Heart right ventricle (tissue), 16 donors: ENCODE measurements at places on chromosomes 4 and X. TPM values are rescaled to one million over a fixed set of nuclear protein-coding genes. Genes with fewer than 3 reads are reported as not detected.
A peak's percentile ranks its signal among the peaks of the same experiment; 100 is the strongest.

MGAT4D gene
- polyA plus RNA-seq, result not detected

- H3K36me3 ChIP-seq, result no peaks in the 10 kb centered on the region
- H3K4me3 ChIP-seq, result peak within 1 kb of the TSS; percentile 78
- DNase-seq, result peak; percentile 82
- no peaks in the 10 kb centered on the region for H3K27me3 ChIP-seq
- peak within 1 kb of the TSS; percentile 46 for H3K27ac ChIP-seq
Measured at GRCh38 chr4:98658287-98659105, at the start of gene TSPAN5. TSS of gene TSPAN5 (minus strand) at chr4:98658611.

GRCh38 chr4:57854748-57855147, 744.6 kb upstream of the IGFBP7 start:
- no peak for DNase-seq
- no peak overlapping the region for H3K27ac ChIP-seq
- H3K4me1 ChIP-seq, result no peaks in the 10 kb centered on the region
- no peaks in the 10 kb centered on the region for H3K27me3 ChIP-seq

IGSF1 gene
- polyA plus RNA-seq, result 0.51 TPM

DNA sequence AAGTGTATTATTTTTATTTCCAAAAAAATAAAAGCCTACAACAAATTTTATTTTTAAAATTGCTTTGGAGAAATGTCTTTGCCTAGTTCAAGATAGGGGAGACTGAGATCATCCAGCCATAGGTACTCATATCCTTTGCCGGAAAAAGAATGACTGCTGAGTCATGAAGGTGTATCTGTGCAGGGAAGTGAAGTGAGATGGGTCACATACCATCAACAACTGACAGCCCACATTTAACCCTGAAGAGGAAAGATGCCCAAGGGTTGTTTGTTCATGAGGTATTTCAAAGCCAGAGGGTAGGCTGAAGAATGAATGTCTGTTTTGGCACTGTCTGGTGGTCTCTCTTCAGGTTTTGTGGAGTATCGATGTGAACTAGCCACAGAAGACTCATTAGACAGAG, 106.7 kb upstream of the TTC29 start:
- H3K27me3 ChIP-seq, result no peaks in the 10 kb centered on the region
- no peak overlapping the region for H3K27ac ChIP-seq
- H3K36me3 ChIP-seq, result no peaks in the 10 kb centered on the region
- DNase-seq, result no peak
- peaks cover 11% of the 10 kb centered on the region for H3K4me1 ChIP-seq

- no peaks in the 10 kb centered on the region for H3K4me1 ChIP-seq
- H3K27ac ChIP-seq, result no peak overlapping the region
- H3K27me3 ChIP-seq, result no peaks in the 10 kb centered on the region
- H3K4me3 ChIP-seq, result no peak overlapping the region
- no peaks in the 10 kb centered on the region for H3K36me3 ChIP-seq
Measured at GRCh38 chr4:28444886-28445496, 1584.3 kb downstream of the STIM2 start.

TENM3 gene
- 0.20 TPM for polyA plus RNA-seq

SNCA gene
- 2.7 TPM for polyA plus RNA-seq

GAGE12G gene
- polyA plus RNA-seq, result not detected

GRCh38 chr4:162839814-162840213, 326.9 kb downstream of the NAF1 start:
- H3K4me3 ChIP-seq, result no peak overlapping the region
- H3K4me1 ChIP-seq, result no peaks in the 10 kb centered on the region
- H3K27ac ChIP-seq, result no peak overlapping the region
- H3K27me3 ChIP-seq, result no peaks in the 10 kb centered on the region

- no peak overlapping the region for H3K4me3 ChIP-seq
- no peaks in the 10 kb centered on the region for H3K36me3 ChIP-seq
- no peaks in the 10 kb centered on the region for H3K4me1 ChIP-seq
- H3K27me3 ChIP-seq, result no peaks in the 10 kb centered on the region
- H3K27ac ChIP-seq, result no peak overlapping the region
Measured at GRCh38 chrX:125646195-125646594, 326.5 kb downstream of the TEX13C start.

GRCh38 chr4:187814737-187815465, 180.7 kb upstream of the ZFP42 start:
- peak overlapping the region; percentile 2 for H3K4me3 ChIP-seq
- H3K36me3 ChIP-seq, result no peaks in the 10 kb centered on the region
- H3K4me1 ChIP-seq, result no peaks in the 10 kb centered on the region
- no peak overlapping the region for H3K27ac ChIP-seq
- H3K27me3 ChIP-seq, result no peaks in the 10 kb centered on the region

- no peak for DNase-seq
- no peak overlapping the region for H3K4me3 ChIP-seq
- H3K36me3 ChIP-seq, result no peaks in the 10 kb centered on the region
- H3K4me1 ChIP-seq, result no peaks in the 10 kb centered on the region
- no peaks in the 10 kb centered on the region for H3K27me3 ChIP-seq
Measured at GRCh38 chr4:102316585-102316984, 28.7 kb downstream of the SLC39A8 start.

GRCh38 chr4:155403886-155404285, 27.1 kb upstream of the MAP9 start:
- DNase-seq, result no peak
- no peak overlapping the region for H3K4me3 ChIP-seq
- H3K36me3 ChIP-seq, result no peaks in the 10 kb centered on the region
- H3K27ac ChIP-seq, result no peak overlapping the region

SHROOM3 gene
- polyA plus RNA-seq, result 5.3 TPM

GRCh38 chr4:14898989-14899388, 103.3 kb upstream of the CPEB2 start:
- no peak overlapping the region for H3K4me3 ChIP-seq
- H3K27ac ChIP-seq, result no peak overlapping the region
- H3K4me1 ChIP-seq, result no peaks in the 10 kb centered on the region
- H3K36me3 ChIP-seq, result no peaks in the 10 kb centered on the region

- H3K27ac ChIP-seq, result no peak overlapping the region
- no peak for DNase-seq
- H3K4me1 ChIP-seq, result no peaks in the 10 kb centered on the region
Measured at GRCh38 chr4:103673983-103674382, 45.8 kb downstream of the TACR3 start.

DNA sequence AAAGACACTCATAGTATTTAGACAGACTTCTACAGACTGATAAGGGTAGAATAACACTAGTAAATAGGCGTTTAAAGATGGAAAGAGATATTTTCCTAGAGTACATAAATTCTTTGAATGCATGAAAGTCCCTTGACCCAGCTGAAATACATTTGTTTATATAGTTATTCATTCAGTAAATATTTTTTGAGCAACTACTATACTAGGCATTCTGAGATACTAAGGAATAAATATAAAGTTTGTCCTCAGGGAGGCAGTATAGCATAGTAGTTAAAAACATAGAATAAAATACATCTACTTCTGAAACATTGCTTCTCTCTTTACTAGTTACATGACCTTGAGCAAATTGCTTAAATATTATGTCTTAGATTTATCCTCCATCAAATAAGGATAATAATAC, 27.4 kb downstream of the HMGN5 start:
- H3K36me3 ChIP-seq, result no peaks in the 10 kb centered on the region
- no peak overlapping the region for H3K4me3 ChIP-seq
- H3K27me3 ChIP-seq, result no peaks in the 10 kb centered on the region
- no peaks in the 10 kb centered on the region for H3K4me1 ChIP-seq
- DNase-seq, result no peak

- no peaks in the 10 kb centered on the region for H3K4me1 ChIP-seq
- no peak overlapping the region for H3K27ac ChIP-seq
- no peak for DNase-seq
Measured at GRCh38 chr4:103050736-103051436, 25.7 kb downstream of the SLC9B2 start.

KLB gene
- polyA plus RNA-seq, result 0.29 TPM

SSX1 gene
- polyA plus RNA-seq, result not detected

GRCh38 chr4:156607478-156607857, 364.1 kb downstream of the PDGFC start:
- no peak overlapping the region for H3K27ac ChIP-seq
- no peaks in the 10 kb centered on the region for H3K27me3 ChIP-seq
- H3K4me3 ChIP-seq, result no peak overlapping the region
- H3K4me1 ChIP-seq, result no peaks in the 10 kb centered on the region
- DNase-seq, result no peak

DNA sequence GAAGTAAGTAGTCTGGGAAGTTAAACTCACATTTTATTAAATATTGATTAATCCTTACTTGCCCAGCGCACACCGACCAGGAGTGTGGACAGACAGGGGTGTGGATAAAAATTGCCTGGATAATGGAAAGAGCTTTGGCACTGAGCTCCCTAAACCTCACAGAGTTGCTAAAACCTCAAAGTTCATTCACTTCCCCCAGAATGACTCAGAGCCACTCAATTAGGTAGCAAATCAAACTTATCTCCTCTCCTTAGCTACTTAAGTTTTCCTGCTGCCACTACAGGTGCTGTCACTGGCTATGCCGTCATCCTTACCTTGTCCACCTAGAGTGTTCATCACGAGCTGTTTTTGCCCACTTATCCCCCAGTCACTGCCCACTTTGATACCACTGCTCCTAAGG, 27.0 kb upstream of the MID1IP1 start:
- no peak overlapping the region for H3K4me3 ChIP-seq
- no peaks in the 10 kb centered on the region for H3K36me3 ChIP-seq
- DNase-seq, result no peak
- H3K27ac ChIP-seq, result no peak overlapping the region

DNA sequence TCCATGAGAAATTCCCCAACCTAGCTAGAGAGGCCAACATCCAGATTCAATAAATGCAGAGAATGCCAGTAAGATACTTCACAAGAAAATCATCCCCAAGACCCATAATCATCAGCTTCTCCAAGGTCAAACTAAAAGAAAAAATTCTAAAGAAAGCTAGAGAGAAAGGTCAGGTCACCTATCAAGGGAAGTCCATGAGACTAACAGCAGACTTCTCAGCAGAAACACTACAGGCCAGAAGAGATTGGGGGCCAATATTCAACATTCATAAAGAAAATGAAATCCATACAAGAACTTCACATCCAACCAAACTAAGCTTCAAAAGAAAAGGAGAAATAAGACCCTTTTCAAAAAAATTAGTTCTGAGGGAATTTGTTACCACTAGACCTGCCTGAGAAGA, 118.8 kb upstream of the ANXA10 start:
- no peak for DNase-seq
- H3K27ac ChIP-seq, result no peak overlapping the region
- no peaks in the 10 kb centered on the region for H3K27me3 ChIP-seq
- H3K4me3 ChIP-seq, result no peak overlapping the region
- H3K36me3 ChIP-seq, result no peaks in the 10 kb centered on the region
- no peaks in the 10 kb centered on the region for H3K4me1 ChIP-seq

DNA sequence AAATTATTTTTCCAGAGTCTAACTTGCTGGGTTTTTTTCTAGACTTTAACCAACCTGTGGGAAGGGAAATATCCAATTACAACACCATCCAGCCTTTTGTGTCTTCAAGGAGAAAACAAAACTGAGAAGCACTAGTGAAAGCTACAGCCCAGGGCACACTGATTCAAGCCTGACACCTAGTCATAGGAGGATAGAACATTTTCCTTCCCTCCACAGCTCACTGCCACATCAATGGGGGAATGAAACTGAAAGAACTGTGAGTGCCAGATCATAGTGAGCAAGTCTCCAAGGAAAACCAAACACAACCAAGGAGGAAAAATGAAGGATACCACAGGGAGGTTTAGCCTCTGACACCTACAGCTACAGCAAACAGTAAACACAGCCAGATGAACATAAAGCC, 43.3 kb upstream of the MAGEA8 start:
- no peak for DNase-seq
- H3K27ac ChIP-seq, result no peak overlapping the region
- no peaks in the 10 kb centered on the region for H3K36me3 ChIP-seq
- H3K27me3 ChIP-seq, result no peaks in the 10 kb centered on the region

GRCh38 chr4:159722052-159722451, 619.2 kb downstream of the RAPGEF2 start:
- H3K4me1 ChIP-seq, result no peaks in the 10 kb centered on the region
- no peaks in the 10 kb centered on the region for H3K27me3 ChIP-seq
- H3K27ac ChIP-seq, result no peak overlapping the region
- no peak for DNase-seq

- no peak overlapping the region for H3K27ac ChIP-seq
- H3K36me3 ChIP-seq, result no peaks in the 10 kb centered on the region
Measured at GRCh38 chr4:70712604-70713452, 8.9 kb upstream of the RUFY3 start.

NSG1 gene
- polyA plus RNA-seq, result 1.6 TPM

GRCh38 chr4:96103086-96103485, 263.2 kb downstream of the PDHA2 start:
- no peak overlapping the region for H3K4me3 ChIP-seq
- H3K27me3 ChIP-seq, result no peaks in the 10 kb centered on the region
- DNase-seq, result no peak
- H3K27ac ChIP-seq, result peak overlapping the region; percentile 5
- H3K4me1 ChIP-seq, result no peaks in the 10 kb centered on the region

DNA sequence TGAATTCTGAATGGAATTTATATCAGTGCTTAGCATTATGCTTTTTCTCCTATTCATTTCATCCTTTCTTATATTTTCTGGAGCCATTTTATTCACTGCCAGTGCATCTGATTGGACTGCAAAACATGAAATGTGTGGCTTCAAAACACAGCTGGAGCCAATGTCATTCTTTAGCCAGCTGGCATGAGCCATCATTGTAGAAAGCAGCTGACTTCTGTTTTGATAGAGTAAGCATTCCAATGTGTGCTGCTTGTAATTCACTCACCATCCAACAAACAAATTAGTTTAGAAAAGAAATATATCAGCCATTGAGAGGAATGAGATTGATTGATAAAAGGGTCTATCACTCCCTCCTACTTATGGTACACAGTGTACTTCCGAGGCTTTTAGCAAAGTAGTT, 2616.0 kb downstream of the ARAP2 start:
- H3K4me1 ChIP-seq, result no peaks in the 10 kb centered on the region
- H3K27ac ChIP-seq, result no peak overlapping the region

GRCh38 chr4:3473181-3473950, 10.3 kb downstream of the DOK7 start:
- DNase-seq, result peak; percentile 59
- H3K27ac ChIP-seq, result peak overlapping the region; percentile 48
- H3K36me3 ChIP-seq, result no peaks in the 10 kb centered on the region
- peaks cover 10% of the 10 kb centered on the region for H3K27me3 ChIP-seq
- H3K4me1 ChIP-seq, result peaks cover 30% of the 10 kb centered on the region

DNA sequence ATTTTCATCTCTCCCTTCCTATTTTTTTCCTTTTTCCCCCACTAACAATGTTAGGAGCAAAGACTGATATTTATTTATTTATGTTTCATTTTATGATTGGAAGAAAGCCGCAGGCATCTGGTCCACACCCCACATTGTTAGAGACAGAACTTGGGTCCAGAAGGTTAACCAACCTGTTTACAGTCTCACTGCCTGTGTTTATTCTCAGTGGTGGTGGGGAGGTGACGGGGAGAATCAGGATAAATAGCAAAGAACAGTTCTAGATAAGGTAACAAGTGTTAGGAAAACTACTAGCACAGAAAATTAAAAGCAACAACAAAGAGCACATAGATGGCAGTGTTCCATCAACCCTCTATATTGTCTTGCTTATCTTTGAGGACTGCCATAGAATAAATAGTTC, 301.7 kb upstream of the DIPK2B start:
- DNase-seq, result no peak
- peaks cover 10% of the 10 kb centered on the region for H3K4me1 ChIP-seq
- no peak overlapping the region for H3K4me3 ChIP-seq
- no peaks in the 10 kb centered on the region for H3K36me3 ChIP-seq

GRCh38 chr4:7060346-7061150, 7.3 kb downstream of the GRPEL1 start:
- no peaks in the 10 kb centered on the region for H3K36me3 ChIP-seq
- H3K4me3 ChIP-seq, result no peak overlapping the region
- H3K27me3 ChIP-seq, result no peaks in the 10 kb centered on the region
- DNase-seq, result no peak

GRCh38 chr4:84235126-84235944, 263.8 kb downstream of the NKX6-1 start:
- H3K36me3 ChIP-seq, result no peaks in the 10 kb centered on the region
- no peak for DNase-seq
- no peaks in the 10 kb centered on the region for H3K27me3 ChIP-seq
- no peak overlapping the region for H3K4me3 ChIP-seq

ATOH1 gene
- polyA plus RNA-seq, result not detected
